ENCODE measurements at places on chromosomes 5 and 9.

DNA sequence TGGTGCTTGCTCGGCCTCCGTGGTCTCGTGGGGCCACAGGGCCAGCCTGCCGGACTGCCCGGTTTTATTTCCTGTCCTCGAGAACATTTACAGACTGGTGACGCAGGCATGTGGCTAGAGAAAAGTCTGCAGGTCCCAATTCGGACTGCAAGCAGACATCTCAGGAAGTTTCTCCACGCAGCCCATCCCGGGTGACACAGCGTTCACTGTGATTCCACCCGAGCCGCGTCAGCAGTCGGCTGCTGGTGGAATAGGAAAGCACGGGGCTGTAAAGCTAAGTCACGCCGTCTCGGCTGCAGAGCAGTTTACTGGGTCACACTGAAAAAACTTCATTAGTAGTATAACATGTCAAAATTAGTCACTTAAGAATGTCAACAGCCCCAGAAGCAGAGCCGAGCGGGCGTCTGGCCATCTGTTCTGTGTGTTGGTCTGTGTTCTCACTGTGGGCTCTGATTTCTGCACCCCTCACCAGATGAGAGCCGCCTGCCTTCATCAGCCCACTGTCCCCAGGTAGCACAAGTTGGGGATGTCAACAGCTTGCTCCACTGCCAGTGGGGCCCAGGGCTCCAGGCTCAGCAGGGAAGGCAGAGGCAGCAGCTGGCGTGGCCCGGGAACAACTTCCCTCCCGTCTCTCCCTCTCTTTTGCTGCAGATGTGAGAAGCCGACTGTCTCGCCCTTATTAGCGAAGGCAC lies 363.7 kb downstream of the IRX2 start:
- peak; percentile 14 for DNase-seq

- no peak for DNase-seq
These were observed 42.9 kb upstream of the GARNL3 start for GRCh38 chr9:127221695-127222094.

GRCh38 chr5:39580702-39581453 lies 156.1 kb upstream of the DAB2 start:
- peak; percentile 87 for DNase-seq

DNA sequence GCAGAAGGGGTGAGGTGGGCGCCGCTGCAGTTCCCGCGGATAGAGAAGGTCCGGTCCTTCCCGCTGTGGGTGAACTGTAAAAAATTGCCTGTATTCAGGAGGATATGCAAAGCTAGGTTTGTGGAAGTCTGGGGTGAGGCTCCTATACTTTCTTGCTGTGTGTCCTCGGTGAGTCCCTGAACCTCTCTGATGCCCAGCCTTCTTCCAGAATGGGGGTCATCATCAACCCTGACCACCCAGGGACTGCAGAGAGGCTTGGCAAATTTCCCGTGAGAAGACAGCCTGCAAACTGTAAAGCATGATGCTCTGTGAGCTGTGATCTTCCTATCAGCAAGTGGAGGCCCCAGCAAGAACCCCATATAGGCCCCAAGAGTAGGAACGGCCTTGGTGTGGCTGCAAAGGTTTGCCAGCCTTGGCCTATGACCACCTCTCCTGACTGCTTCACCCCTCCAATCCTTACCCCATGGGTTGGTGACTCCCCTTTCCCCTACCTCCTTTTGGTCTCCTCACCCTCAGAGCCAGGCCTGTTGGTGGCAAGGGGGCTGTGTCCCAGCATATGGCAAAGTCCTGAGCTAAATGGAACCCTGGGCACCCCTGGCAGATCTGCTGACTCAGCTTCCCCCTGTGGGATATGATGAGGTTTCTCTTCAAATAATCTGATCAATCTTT lies 760 bp downstream of the ALDH1B1 start:
- DNase-seq = no peak

DNA sequence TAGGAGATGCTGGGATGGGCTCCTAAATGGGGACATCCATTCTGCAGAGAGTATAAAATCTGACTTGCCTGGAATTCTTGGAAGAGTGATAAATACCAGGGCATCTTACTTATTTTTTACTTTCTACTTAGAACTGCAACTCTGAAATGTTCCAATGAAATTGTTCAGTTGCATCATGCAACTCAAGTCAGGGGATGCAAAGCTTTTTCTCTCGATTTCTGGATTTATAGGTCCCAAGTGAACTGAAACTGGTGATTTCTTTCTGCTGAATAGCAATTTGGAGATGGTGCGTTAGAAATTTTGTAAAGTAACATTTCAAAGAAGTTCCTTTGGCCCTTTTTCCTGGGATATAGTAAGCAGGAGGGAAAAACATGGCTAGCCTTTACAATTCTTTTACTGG lies 238.4 kb upstream of the CD180 start:
- no peak for DNase-seq

DNA sequence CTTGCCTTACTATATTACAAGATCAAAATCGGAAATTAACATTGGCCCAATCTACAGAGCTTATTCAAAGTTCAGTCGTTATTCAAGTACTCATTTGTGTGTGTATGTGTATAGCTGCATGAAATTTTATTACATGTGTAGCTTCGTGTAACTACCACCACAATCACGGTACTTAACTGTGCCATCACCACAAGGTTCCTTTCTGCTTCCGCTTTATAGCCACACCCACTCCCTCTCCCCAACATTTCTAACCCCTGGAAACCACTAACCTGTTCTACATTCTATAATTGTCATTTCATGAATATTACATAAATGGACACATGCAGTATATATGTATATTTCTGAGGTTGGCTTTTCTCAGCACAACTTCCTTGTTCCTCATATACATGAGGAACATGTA lies 4.0 kb upstream of the TEX48 start:
- DNase-seq = no peak

- DNase-seq = no peak
These were observed 7.2 kb downstream of the TBCA start for GRCh38 chr5:77768978-77769377.

- peak; percentile 50 for DNase-seq
These were observed 72.0 kb upstream of the ENTREP1 start for GRCh38 chr9:69253057-69253456.

DNA sequence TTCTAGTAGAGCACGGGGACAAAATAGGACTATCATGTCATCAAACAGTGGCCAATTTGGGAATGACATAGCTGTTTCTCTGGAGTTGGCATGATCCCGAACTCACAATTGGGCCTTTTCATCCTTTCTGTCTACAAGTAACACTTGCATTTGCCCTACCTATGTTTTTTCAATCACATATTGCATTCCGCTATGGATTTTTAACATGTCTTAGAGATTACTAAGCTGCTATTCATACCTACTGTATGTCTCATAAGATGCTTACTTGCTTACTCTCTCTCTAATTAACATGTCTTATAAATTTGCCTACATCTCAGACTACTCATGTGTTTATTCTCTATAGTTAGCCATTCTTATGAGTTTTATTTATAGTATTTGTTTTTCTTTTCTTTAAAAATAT lies 341.2 kb upstream of the CTNND2 start:
- peak; percentile 13 for DNase-seq

GRCh38 chr5:135441919-135442318 lies 5.2 kb downstream of the DCANP1 start:
- no peak for DNase-seq

- DNase-seq = no peak
These were observed 7.9 kb downstream of the C9orf50 start for GRCh38 chr9:129612815-129613519.

DNA sequence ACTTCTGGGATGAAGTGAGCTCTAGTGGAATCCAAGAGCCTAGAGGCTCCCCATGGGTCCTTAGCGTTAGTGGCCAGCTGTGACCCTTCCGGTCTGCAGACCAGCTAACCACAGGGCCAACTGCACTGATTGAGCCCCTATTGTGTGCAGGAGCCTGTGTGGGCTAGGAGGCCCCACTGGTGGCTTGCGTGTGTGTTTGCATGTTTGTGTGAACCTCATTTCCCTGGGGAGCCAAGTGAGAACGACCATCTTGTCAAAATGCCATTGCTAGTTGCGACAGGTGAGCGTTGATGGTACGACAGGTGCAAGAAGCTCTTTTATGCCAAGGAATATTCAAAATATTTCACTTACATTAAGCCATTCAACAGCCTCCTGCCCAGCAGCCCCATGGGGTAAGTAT lies 44.1 kb upstream of the ANKRD33B start:
- no peak for DNase-seq

DNA sequence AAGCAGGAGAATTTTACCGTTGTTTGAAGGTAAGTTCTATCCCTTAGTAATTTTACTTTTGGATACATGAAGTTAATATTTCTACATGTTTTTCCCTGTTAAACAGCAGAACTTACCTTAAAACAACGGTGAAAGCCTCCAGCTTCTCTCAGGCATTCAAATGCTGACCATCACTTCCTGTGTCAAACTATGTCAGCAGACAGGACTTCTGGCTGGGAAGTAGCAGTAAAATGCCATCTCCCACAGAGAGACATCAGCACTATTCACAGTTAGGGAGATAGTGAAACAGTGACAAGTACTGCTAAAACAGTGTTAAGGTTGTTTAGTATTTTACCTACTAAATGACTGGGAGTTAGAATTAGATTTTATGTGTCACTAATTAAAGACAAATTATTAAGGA lies 34.2 kb upstream of the GOLGA1 start:
- no peak for DNase-seq

DNA sequence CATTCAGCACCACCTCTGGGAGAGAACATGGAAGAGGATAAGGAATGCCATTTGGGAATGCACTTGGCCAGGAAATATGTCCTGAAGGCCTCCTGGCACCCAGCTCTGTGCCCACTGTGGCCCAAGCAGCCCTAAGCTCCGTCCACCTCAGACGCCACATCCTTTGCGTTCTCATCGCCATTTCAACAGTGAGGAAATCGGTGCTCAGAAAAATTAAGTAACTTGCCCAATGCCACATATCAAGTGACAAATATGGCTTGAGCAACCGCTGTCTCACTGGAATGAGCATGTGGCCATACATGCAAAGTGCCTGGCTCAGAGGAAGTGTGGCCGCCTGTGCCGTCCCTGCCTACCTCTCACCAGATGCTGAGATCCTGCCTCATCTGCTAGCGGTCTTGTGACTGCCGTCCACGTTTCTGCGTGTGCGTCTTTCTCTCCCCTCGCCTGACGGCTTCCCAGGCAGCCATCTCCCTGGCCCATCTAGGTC lies 984 bp upstream of the DOK3 start:
- DNase-seq = no peak

- DNase-seq = no peak
These were observed 16.3 kb upstream of the GPX8 start for GRCh38 chr5:55143624-55144023.

DNA sequence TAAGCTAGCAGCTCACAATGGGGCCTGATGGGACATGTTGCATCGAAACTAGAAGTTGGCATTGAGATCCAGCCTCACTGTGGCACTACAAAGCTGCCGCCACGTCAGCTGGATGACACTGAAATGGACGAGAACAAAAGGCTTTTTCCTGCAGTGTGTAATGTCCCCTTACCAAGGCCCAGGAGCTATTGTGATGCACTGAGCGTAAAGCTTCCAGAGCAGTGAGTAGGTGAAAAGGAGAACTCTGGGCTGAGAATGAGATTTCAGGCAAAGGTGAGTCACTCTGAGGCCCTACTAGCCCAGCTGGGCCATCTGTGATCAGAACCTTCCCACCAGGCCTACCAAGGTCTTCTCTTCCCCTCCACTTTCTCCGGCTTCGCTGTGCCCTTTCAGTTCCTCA lies 528.1 kb upstream of the KLF4 start:
- DNase-seq = no peak

- peak; percentile 49 for DNase-seq
These were observed 196.5 kb downstream of the SNX18 start for GRCh38 chr5:54713923-54714581.

GRCh38 chr5:68661237-68661636 lies 432.6 kb upstream of the SLC30A5 start:
- DNase-seq = peak; percentile 31

GRCh38 chr5:111753884-111754589 lies 3.0 kb downstream of the NREP start:
- no peak for DNase-seq

- peak; percentile 73 for DNase-seq
These were observed 96.5 kb upstream of the ERCC6L2 start for GRCh38 chr9:95778957-95779356.

DNA sequence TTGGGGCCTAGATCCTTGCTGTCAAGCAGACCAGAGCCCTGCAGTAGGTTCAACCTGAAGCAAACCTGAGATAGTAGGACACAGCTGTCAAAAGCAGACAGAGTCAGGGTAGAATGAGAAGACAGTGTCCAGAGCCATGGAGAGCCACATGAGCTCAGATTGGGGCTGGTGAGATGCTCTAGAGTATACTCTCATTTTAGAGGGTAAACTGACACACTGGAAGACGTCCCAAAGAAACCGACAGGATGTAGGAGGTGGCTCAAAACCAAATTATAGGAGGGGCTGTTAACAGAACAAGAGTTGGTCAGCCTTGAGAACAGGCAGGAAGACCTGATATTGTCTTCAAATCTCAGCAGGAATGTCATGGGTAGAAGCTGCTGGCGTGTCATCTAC lies 11.5 kb downstream of the CCDC69 start:
- DNase-seq = no peak

- peak; percentile 88 for DNase-seq
These were observed 51.7 kb downstream of the SHB start for GRCh38 chr9:38017149-38017884.

GRCh38 chr5:99138911-99139310 lies 210.1 kb upstream of the CHD1 start:
- DNase-seq = no peak

GRCh38 chr5:39369123-39369815 lies 5.0 kb upstream of the C9 start:
- DNase-seq = peak; percentile 27

Data from fibroblast of skin of right biceps (primary cell).